ENCODE measurements at places on chromosomes 7 and 10.

DNA sequence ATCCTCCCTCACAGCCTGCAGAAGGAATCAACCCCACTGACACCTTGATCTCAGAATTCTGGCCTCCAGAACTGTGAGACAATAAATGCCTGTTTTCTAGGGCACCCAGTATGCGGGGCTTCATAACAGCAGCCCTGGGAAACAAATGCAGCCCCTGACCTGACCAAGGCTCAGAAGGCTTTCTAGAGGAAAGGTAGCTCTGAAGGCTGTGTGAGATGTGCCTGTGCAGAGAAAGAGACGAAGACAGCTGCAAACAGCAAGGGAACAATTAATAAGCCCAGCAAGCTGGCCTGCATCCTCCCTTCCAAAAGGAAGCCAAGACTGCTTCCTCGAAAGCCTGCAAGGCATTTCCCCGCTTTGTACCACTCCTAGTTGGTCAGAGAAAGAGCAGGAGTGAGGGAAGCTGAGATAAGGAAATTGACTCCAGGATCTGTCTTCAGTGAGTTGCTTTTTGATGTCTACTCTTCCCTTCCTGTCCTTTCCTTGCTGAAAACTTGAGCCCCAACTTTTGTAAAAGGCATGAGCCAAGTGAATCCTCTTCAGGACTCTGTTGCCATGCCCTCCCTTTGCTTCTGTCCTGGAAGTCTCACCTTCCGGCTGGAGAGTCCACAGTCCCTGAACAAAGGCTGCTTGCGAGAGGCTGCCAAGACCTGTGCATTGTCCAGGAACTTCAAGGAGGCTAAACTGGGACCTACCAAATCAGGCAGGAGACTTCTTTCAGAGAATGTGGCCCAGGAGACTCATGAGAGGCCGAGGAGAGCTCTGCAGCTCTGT is 71.2 kb upstream of the ARID5B start:
- DNase-seq = no peak

DNA sequence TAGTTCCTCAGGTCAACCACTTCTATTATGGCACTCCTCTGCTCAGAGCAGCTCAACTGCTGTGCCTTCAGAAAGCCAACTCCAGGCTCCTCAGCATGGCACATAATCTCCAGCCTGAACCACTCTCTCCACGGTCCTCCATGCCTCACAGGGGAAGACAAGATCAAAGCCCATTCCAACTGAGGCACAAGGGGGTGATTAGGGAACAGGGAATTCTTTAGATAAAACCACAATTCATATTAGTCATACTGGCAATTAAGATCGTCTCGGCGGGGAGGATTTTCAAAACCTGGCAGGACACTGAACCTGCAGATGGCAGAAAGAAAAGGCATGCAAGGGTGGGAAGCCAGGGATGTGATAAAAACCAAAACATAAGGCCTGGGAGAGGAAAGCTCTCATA is 361.6 kb downstream of the FGFR2 start:
- no peak for DNase-seq

DNA sequence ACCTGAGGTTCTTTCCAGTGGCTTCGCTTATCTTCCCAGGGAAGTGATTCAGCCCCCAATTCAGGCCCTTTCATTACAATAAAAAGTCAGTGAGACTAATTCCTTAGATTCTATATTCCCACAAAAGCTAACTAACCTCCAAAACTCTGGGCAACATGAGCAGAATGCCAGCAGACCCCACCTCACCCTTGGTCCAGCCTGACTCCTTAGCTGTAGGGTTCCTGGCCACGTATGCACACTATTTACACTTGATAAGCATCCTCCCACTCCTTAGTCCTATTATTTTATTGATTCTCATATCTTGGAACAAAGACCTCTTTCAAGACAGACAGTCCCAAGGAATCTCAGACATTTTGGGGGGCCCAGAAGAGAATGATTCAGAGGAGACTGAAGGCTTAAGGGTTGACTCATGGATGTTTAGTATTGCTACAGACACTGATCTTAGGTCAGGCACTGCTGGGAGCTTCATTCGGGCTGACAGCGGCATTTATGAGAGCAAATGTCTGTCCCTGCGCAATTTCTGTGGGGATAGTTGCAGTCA is 162.6 kb upstream of the GDF10 start:
- DNase-seq = no peak

GRCh38 chr10:72035252-72035887 is 53.0 kb downstream of the SPOCK2 start:
- DNase-seq = no peak

GRCh38 chr10:96298362-96298761 is 5.9 kb upstream of the DNTT start:
- DNase-seq = no peak

DNA sequence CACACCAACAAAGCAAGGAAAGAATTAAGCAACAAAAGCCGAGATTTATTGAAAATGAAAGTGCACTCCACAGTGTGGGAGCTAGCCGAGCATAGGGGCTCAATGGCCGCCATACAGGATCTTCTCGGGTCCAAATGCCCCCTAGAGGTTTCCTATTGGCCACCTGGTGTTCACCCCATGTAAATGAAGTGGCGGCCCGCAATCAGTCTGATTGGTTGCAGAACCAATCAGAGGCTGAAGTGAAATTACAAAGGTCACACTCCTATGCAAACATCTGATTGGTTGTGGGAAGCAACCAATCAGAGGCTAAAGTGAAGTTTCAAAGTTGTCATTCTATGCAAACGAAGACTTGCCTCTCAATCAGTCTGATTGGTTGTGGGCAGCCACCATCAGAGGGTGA is 61.8 kb upstream of the SLC35B4 start:
- DNase-seq = no peak

- no peak for DNase-seq
These were observed 73.5 kb downstream of the TFPI2 start for GRCh38 chr7:93817004-93817403.

- no peak for DNase-seq
These were observed 27.7 kb downstream of the PLXNA4 start for GRCh38 chr7:132548489-132549078.

DNA sequence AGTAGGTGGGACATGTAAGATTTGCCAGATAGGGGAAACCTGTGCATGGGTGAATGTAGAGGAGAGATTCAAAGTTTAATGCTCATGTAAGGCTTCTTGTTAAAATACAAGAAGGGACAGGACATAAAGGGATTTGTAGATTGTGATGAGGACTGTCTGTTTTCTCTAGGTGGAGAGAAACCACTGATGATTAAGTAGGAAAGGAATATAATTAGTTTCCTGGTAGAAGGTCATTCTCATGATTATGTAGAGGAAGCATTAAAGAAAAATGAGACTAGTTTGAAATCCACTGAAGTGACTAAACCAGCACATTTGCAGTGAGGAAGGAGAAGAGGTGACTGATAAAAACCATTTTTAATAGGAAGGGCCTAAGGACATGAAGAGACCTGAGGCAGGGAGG is 19.6 kb upstream of the MACC1 start:
- no peak for DNase-seq

- DNase-seq = no peak
These were observed 32.7 kb downstream of the LGI1 start for GRCh38 chr10:93790439-93790838.

- DNase-seq = no peak
These were observed 1226.4 kb downstream of the XPNPEP1 start for GRCh38 chr10:108696792-108697477.

GRCh38 chr10:102453502-102453901 is 2.2 kb upstream of the C10orf95 start:
- DNase-seq = no peak

GRCh38 chr7:12961910-12962480 is 274.6 kb downstream of the ARL4A start:
- DNase-seq = no peak

GRCh38 chr7:38512704-38513103 is 118.5 kb downstream of the AMPH start:
- no peak for DNase-seq

DNA sequence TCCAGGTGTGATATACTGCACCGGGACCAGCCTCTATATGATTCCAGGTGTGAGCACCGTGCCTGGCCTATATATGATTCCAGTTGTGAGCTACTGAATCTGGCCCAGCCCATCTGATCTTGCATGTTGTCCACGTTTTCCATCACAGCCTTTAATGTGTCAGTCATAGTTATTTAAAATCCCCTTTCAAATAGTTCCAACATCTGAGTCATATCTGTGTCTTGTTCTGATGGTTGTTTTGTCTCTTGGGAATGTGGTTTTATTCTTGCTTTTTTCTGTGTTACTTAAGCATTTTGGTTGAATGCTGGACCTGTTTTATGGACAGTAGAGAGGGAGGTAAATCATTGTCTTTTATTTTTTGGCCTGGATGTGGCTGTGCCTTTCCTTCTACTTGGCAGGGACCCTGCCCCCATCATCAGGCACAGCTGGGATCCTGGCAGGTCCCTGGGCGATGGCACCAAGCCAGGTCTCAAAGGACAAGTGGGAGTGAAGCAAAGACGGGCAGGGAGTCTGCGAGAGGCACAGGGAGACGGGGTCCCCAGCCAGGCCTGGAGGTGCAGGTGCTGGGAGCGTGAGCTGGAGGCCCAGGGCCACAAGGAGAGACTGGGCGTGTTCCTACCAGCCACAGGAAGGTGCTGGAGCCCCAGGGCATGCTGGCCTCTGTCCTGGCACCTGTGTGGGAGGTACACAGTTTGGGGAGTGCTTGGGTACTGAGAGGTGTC is 94.7 kb downstream of the DYNC2I1 start:
- DNase-seq = no peak

GRCh38 chr10:110661292-110661691 is 17.2 kb downstream of the RBM20 start:
- DNase-seq = no peak

DNA sequence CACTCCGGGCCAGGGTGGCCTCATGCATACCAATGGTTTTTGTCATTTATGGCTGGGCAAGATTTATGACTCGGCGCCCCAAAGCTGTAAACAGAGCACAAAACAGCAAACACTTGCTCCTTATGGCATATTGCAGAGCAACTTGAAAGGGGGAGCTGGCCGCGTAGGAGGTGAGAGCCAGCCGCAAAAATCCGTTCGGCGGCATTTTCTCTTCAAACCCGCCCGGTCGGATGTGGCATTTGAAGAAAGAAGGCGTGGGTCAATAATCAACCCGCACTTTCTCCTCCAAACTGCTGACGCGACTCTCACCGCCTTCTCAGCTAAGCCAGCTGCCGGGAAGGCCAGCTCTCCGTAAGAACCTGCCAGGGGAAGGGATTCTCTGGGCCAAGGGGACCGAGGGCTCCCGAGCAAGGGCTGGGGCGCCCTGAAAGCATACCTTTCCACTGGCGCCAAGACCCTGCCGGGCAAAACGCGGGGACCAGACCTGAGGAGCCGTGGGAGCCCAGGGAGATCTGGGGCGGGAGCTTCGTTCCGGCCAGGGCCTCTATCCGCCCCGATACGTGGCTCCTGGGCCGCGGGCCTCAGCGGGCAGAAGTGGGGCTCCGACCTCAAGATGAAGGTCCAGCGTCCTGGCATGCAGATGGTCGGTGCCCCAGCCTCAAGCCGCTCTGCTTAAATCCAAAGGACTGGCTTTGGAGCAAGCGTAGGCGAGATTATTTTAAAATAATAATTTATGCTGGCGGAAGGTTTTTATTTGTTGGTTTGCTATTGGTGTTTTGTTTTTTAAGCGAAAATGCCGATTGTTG is 12.9 kb upstream of the HOXA2 start:
- no peak for DNase-seq

GRCh38 chr7:33901847-33902246 is 3.5 kb upstream of the BMPER start:
- no peak for DNase-seq

- no peak for DNase-seq
These were observed 15.3 kb upstream of the PWWP2B start for GRCh38 chr10:132381741-132382140.

GRCh38 chr7:44189286-44189992 is at the start of gene GCK:
TSS of gene GCK (minus strand) at chr7:44189439. CDS start at chr7:44188953, 486 bp downstream.
- no peak for DNase-seq

DNA sequence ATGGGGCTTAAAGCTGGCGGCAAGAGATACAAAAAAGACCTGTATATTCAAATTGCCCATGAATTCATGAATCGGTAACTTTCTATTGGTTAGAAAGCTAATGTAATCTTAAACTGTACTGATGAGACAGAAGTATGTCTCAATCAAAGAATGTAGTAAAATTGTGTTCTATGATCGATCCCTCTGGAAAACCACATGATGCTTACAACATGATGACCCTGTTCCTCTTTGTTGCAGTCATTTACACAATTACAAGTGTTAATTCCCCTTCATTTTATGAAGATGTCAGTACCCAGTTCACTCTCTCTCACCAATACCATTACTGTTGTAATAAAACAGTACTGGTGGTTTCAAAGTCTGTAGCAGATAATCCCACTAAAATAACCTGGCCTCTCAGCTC is 10.1 kb downstream of the KIF5B start:
- DNase-seq = no peak

DNA sequence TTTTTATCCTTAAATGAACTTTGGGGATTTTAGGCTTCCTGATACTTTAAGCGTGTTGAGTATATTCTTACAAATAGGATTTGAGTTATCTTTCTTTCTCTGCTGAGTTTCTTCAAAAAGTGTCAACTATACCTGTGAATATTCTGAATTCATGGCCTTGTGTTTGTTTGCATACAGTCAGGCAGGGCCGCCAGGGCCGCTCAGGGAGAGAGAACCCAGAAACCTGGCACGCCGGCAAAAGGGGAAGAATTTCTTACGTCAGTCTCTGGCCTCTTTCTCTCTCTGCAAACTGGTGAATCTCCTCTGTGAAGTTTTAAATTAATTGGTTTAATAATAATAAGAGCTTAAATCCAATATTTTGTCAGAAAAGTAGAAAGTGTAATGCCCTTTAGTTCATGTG is 29.3 kb upstream of the BNIP3 start:
- DNase-seq = no peak

DNA sequence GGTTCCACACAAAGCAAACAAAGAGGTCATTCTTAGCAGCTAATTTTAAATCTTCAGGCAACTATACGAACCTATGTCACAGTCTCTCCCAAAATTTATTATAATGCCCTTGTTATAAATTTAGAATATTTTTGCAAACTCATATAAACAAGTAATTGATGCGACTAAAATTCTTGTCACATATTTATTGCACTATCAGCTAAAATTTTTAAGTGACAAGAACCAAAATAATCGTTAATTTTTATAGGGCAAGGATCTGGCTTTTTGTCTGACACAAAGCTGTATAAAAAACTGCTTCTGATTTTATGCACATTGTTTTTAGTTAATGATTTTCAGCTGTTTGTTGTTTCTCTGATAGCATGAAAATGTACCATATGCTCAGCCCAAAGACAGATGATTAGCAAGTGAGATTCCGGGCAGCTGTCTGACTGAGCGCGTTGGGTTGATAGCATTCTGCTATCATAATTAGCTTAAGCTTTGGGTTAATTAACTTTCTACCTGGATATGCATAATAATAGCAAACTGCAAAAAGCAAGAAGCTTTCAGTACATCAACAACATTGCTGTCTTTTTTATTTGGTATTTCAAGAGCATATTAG is 136.0 kb downstream of the MGMT start:
- no peak for DNase-seq

- DNase-seq = no peak
These were observed 142.9 kb upstream of the PCGF5 start for GRCh38 chr10:91077549-91078071.
